ENCODE measurements at places on chromosomes 3 and 15. TPM values are rescaled to one million over a fixed set of nuclear protein-coding genes. Genes with fewer than 3 reads are reported as not detected.

LSAMP gene
- 7.9 TPM for polyA plus RNA-seq

SLC38A3 gene
- 0.14 TPM for polyA plus RNA-seq

MCTP2 gene
- polyA plus RNA-seq, result 3.9 TPM

THAP10 gene
- 3.8 TPM for polyA plus RNA-seq

GPR171 gene
- polyA plus RNA-seq, result 1.5 TPM

Measured in urinary bladder (tissue), 4 donors.